ENCODE measurements at places on chromosomes 7 and 10.

DNA sequence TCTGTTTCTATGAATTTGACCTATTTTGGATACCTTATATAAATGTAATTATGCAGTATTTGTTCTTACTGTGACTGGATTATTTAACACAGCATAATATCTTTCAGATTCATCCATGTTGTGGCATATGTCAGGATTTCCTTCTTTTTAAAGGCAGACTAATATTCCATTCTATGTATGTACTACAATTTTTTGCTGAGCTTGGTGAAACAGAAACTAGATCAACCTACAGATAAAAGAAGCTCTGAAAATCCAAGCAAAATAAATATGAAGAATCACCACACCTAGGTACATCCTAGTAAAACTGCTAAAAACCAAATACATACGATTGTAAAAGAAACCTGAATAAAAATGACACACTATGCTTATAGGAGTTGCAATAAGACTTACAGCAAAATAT, 300.5 kb downstream of the HTR7 start:
- DNase-seq: no peak

GRCh38 chr10:13956826-13957225, 370.1 kb downstream of the PRPF18 start:
- DNase-seq: no peak

GRCh38 chr7:43658718-43659548, 70.4 kb downstream of the COA1 start:
- DNase-seq: no peak

DNA sequence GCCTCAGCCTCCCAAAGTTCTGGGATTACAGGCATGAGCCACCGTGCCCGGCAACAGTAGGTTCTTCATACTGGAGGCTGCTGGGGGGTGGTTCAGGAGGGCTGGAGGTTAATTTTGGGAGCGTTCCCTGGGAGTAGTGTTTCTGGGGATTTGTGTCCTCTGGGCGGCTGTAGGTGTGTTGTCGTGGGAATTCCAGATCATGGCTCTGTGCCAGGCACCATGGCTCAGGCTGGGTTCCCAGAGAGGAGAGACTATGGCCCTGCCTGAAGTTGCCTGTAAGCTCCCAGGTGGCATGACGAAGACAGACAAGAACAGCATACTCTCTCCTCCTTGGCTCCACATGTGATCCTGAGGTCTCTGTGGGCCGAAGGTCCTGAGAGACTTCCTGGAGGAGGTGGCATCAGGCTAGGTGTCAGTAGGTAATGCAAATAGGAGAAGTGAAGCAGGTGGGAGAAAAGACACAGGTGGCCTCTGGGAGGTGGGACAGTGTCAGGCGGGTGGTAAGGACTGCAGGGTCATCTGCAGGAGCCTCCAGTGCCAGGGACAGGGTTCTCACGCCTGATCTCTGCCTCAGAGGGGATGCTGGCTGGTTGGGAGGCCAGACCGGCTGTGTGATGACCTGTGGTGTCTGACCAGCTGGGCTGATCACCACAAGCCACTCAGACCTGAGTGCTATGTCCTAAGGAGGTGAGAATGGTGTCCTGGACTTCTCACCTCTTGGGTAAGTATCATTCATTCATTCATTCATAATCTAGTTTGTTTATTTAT, 18.7 kb downstream of the CLIP2 start:
- DNase-seq: no peak

DNA sequence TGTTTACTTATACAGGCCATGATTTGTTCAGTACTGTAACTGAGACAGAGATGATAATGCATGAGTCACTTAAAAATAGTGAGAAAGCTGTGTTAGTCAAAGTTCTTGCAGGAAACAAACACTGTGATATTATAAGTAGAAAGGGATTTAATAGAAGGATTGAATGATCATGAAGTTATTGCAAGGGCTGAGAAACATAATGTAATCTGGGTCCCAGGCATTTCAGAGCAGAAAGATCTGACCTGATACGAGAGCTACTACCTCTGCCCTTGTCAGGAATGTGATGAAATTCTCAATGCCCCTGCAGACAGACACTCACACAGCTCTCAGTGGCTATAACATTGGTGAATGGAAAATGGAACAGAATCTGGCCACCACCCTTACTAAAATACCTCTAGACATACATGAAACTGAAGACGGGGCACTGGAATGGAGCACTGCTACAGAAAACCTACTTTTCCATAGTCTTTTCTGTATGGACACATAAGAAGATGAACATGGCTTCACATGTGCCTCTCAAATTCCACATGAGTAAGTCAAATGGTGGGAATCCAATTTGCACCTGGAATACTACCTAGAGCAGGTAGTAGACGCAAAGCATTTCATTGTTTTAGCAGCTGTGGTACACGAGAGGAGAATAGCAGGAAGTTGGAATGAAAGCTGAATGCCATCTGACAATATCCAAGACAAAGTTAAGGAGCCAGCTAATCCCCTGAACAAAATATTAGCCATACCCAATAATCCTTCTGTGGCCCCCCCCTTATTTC, 19.1 kb upstream of the VWDE start:
- DNase-seq: no peak

DNA sequence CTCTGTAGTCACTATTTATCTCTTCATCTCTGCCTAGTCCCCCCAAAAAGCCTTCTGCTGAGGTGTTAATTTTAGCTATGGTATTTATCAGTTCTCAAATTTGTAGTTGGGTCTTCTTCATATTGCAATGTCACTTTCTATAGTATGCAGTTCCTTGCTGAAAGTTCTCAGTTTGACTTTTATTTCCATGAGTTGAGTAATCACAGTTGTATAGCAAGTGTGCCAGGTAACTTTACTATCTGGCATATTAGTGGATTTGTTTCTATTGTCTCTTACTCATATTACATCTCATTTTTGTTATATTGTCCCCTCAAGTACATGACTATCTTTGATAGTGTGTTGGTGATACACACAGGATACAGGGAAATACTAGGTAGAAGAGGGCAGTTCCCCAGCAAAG, 152.8 kb downstream of the CUBN start:
- no peak for DNase-seq

GRCh38 chr7:12067156-12067831, 143.8 kb upstream of the TMEM106B start:
- peak; percentile 44 for DNase-seq

DNA sequence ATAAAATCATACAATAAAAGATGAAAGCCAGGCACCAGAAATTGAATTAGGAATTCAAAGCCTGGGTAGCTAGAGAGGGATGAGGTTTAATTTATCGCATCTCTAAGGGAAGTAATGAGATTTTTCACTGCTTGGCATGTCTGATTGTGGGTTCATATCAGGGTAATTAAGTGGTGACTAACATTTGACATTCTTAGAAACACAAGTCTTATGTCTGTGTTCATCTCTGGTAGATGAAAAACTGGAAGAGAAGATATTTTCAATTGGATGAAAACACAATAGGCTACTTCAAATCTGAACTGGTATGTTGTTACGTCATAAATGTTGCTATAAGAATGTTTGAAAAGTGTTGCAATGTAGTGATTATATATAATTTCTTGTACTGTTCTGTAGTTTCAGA, 36.8 kb upstream of the ARMS2 start:
- no peak for DNase-seq

DNA sequence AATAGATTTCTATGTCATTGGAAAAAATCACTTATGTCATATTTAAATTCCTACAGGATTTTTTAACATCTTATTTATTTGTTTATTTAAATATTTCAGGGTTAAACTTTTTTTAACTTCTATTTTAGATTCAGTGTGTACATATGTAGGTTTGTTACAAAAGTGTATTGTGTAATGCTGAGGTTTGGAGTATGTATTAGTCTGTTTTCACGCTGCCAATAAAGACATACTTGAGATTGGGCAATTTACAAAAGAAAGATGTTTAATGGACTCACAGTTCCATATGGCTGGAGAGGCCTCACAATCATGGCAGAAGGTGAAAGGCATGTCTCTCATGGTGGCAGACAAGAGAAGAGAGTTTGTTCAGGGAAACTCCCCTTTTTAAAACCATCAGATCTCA, 65.4 kb downstream of the MGAM2 start:
- DNase-seq: no peak

- no peak for DNase-seq
These were observed 11.2 kb downstream of the KCNMA1 start for GRCh38 chr10:77626266-77626935.

- DNase-seq: no peak
These were observed 535.0 kb downstream of the TNS3 start for GRCh38 chr7:47046949-47047348.

DNA sequence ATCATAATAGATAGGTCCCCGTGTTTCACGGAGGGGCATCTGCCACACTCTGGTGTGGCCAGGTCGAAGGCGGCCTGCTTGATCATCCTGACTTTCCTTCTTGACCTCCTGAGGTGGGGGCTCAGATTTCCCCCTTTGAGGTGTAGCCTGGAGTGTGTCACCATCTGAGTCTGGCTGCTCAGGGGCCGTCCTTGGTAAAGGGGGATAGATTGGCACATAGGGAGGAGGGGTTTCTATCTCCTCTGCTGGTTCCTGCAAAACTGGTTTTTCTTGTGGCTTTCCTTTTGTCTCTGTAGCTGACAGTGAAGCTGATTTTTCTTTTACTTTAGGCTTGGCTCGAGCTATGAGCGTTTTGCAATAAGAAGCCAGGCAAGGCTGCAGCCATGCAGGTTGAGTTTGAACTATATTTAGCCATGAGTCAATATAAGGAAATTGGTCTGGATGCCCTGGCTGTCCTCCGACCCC, 7.1 kb upstream of the ZNF117 start:
- no peak for DNase-seq

DNA sequence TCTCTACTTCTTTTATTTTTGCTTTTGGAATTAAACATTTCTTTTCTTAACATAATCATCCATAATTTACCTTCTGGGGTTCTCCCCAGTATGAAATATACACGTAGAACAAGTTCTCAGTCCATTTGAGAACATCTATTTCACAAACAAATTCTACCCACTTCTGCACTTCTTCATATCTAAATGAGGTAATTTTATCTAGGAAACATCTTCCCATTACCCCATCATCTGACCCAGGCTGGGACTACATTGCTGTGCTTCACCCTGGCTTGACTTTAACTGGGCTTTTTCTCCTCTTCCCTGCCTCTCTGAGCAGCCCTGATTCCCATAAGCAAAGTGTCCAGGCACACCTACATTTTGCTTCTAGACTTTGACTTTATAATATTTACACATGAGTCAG, 43.3 kb upstream of the AMPH start:
- DNase-seq: no peak

DNA sequence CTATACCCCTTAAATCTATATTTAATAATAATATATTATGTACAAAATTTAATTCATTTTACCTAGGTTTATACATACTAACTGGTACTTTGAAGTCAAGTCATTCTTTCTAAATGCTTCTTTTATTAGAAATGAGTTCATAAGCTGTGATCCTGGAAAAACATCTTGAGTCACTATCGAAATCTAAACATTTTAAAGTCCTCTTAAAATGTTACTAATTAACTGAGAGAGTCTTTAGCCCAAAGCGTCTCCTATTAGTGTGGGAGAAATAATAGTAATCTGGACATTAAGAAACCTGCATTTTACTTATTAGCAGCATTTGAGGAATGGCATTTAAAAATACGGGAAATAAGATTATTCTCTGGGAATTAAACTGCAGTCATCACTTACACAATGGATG, 142.7 kb downstream of the CTNNA3 start:
- no peak for DNase-seq

GRCh38 chr7:117229350-117229749, 93.5 kb downstream of the WNT2 start:
- DNase-seq: no peak

GRCh38 chr7:37421861-37422500, 26.7 kb downstream of the ELMO1 start:
- no peak for DNase-seq

DNA sequence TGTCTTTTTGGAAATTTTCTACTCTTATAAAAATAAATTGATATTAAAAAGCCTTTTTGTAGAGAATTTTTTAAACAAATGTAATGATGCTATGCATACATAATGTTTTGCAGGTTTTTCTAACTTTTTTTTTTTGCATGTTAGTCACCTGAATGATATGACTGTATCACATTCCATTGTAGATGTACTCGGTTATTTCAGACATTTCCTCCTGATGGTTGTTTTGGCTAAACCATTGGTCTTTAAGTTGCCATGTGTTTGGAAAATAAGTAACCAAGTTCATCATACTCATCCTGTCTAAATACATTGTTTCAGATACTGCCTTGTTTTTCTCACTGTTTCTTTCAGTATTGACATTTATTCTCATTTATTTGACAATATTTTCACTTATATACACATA, 25.8 kb downstream of the NHLRC2 start:
- no peak for DNase-seq

- DNase-seq: no peak
These were observed 182.8 kb downstream of the DIP2C start for GRCh38 chr10:506451-507354.

DNA sequence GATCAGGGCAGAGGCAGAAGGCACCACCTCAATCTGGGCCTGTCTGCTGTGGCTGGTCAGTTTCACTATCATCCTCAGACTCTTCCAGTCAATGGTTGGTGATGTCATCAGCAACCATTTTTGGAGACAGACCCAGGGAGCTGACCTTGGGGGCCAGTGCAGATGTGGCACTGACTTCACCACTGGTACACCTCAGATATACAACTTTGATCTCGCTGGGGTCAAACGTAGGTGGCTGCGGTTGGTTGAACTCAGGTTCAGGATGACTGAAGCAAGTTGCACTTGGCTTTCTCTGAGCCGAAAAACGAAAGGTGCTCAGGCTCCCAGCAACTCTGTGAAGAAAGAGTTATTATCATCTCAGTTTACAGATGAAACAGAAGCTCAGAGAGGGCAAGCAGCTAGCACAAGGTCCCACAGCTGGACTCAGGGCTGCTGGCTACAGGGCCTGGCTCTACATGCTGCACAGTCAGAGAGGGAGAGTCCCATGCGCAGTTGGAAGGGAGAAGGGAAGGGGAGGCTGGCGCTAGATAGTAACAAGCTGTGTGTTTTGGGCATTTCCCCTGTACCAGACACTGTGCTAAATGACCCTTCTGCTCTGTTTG, 27.2 kb downstream of the ANKRD16 start:
- DNase-seq: no peak

- no peak for DNase-seq
These were observed 23.4 kb downstream of the PROSER2 start for GRCh38 chr10:11846542-11846941.

GRCh38 chr10:26573674-26574073, 123.8 kb upstream of the PDSS1 start:
- no peak for DNase-seq

GRCh38 chr10:98425511-98426352, 10.8 kb upstream of the PYROXD2 start:
- peak; percentile 15 for DNase-seq

GRCh38 chr7:887488-887820, 11.1 kb downstream of the GET4 start:
- no peak for DNase-seq

- DNase-seq: no peak
These were observed 126.4 kb downstream of the GNAT3 start for GRCh38 chr7:80385508-80385907.

DNA sequence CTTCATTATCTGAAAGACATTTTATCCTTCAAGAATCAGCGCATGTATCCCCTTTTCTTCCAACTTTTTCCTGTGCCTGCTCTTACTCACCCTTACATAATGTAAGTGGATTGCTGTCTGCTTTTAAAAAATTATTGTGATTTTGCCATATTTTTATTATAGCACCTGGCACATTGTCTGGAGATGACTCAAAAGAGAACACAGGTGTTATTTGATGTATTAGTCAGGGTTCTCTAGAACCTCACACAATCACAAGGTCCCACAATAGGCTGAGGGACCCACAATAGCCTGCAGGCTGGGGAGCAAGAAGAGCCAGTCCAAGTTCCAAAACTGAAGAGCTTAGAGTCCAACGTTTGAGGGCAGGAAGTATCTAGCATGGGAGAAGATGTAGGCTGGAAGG, 390.0 kb downstream of the EXOC4 start:
- DNase-seq: no peak

Data from effector memory CD4-positive, alpha-beta T cell (primary cell).